ENCODE measurements at places on chromosomes 7 and 10. TPM values are rescaled to one million over a fixed set of nuclear protein-coding genes. Genes with fewer than 3 reads are reported as not detected.

DNA sequence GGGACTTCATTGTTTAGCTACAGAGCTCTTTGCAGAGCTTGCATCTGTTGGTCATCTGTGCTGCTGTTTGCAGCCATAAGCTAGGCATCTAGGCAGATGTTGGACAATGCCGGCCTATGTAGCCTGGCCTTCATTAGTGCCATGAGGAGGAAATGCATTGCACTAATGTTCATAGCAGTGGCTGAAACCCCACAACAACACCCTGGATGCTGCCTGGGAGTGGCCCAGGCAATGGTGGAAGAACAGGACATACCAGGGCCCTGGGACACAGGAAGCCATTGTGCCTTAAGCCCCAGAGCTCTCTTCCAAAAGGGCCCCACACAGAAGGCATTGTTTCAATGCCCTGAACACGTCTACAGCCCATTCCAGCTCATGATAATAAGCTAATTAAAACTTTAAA lies 131.5 kb upstream of the LYZL1 start:
- H3K4me3 ChIP-seq = no peak overlapping the region
- no peak for DNase-seq
- H3K4me1 ChIP-seq = no peaks in the 10 kb centered on the region

- H3K4me3 ChIP-seq = no peak overlapping the region
- DNase-seq = no peak
- no peak overlapping the region for H3K27ac ChIP-seq
- H3K36me3 ChIP-seq = no peaks in the 10 kb centered on the region
Observed at GRCh38 chr10:70599791-70600190, 2.8 kb downstream of the PRF1 start.

The ZNF862 gene
- total RNA-seq = 10.4 TPM

GRCh38 chr10:62001898-62002297 lies 100.4 kb downstream of the ARID5B start:
- no peak overlapping the region for H3K27ac ChIP-seq
- no peak overlapping the region for H3K4me3 ChIP-seq
- no peaks in the 10 kb centered on the region for H3K36me3 ChIP-seq
- no peaks in the 10 kb centered on the region for H3K27me3 ChIP-seq

The TASOR2 gene
- total RNA-seq = 39.9 TPM

The DCLRE1A gene
- total RNA-seq = 5.1 TPM

- H3K36me3 ChIP-seq = no peaks in the 10 kb centered on the region
- DNase-seq = no peak
Observed at GRCh38 chr10:31147210-31147608, 115.5 kb upstream of the ZNF438 start.

The FAM241B gene
- total RNA-seq = 5.3 TPM

DNA sequence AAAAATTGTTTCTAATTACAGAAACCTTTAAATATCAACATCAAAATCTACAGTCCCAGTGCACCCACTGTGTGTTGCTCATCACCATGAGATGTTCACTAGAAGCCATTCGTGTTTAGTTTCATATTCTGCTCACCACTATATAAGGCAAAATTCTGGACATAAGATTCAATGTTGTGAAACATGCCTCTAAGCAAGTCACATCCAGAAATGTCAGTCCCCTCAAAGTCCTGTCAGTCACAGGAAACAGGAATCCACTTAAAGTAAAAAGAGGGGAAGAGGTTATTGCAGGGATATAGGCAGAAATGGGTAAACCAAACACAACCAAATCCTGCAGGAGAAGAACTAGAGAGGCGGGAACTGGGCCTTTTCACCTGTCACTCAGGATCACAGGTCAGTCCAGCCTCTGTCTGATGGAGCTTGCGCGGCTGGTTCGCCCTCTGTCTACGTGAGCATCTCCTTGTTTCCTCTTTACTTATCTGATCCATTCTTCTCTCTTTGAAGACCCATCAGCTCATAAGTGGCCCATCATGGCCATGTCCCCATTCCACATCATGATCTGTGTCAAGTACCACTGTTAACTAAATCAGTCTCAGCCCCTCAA lies 58.4 kb downstream of the MYPN start:
- H3K4me1 ChIP-seq = peaks cover 8% of the 10 kb centered on the region
- H3K27me3 ChIP-seq = no peaks in the 10 kb centered on the region
- H3K36me3 ChIP-seq = peaks cover 41% of the 10 kb centered on the region
- no peak overlapping the region for H3K4me3 ChIP-seq
- no peak overlapping the region for H3K27ac ChIP-seq

The NUTM2B gene
- 0.52 TPM for total RNA-seq

- H3K36me3 ChIP-seq = no peaks in the 10 kb centered on the region
- H3K4me1 ChIP-seq = peaks cover 9% of the 10 kb centered on the region
- DNase-seq = no peak
- H3K4me3 ChIP-seq = no peak overlapping the region
Observed at GRCh38 chr7:28088032-28088431, 92.6 kb downstream of the JAZF1 start.

GRCh38 chr10:11270135-11270857 lies 252.6 kb downstream of the CELF2 start:
- peaks cover 47% of the 10 kb centered on the region for H3K36me3 ChIP-seq
- H3K27me3 ChIP-seq = no peaks in the 10 kb centered on the region
- peak overlapping the region; percentile 54 for H3K27ac ChIP-seq
- peak; percentile 85 for DNase-seq
- peak overlapping the region; percentile 1 for H3K4me3 ChIP-seq

DNA sequence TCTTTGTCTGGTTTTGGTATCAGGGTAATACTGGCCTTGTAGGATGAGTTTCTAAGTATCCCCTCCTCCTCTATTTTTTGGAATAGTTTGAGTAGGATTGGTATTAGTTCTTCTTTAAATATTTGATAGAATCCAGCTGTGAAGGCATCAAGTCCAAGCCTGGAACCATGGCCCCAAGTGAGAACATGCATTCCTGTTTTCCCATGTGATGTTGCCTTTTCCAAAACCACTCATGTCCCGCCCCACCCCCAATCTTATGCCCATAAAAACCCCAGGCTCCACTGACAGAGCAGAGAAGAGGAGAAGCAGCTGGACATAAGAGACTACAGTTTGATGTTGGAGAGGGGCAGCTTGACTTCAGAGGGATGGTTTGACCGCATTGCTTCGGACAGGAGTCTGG lies 71.2 kb downstream of the MINPP1 start:
- no peaks in the 10 kb centered on the region for H3K36me3 ChIP-seq
- DNase-seq = no peak
- no peak overlapping the region for H3K27ac ChIP-seq
- H3K4me1 ChIP-seq = no peaks in the 10 kb centered on the region
- no peak overlapping the region for H3K4me3 ChIP-seq
- H3K27me3 ChIP-seq = peaks cover 17% of the 10 kb centered on the region

DNA sequence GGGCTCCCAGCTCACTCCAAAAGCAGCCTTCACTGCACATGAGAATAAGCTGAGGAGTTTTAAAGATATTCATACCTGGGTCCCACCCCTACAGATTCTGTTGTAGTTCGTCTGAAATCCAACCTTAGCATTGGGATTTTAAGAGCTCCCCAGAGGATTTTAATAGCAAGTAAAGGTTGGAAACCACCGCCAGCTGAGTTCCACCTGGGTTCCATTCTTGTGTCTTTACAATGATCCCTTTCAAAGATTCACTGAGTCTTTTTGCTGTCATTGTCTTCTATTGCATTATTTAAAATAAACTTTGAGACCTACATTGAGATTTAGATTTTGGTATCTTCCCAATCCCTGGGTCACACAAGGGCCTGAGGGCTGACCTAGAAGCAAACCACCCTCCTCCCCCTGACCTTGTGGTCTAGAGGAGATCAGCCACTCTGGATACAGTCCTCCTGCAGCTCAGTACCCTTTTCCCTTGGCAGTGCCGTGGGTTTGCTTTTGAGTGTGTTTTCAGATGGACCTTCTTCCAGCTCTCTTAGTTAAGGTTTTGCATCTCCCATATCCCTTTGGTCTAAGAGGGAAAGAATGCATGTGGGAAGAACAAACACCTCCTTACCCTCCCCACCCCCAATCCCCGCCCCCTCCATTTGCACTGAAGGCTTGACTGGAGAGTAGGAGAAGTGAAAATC lies 22.6 kb upstream of the SIRT1 start:
- DNase-seq = no peak
- no peaks in the 10 kb centered on the region for H3K36me3 ChIP-seq
- no peaks in the 10 kb centered on the region for H3K4me1 ChIP-seq

DNA sequence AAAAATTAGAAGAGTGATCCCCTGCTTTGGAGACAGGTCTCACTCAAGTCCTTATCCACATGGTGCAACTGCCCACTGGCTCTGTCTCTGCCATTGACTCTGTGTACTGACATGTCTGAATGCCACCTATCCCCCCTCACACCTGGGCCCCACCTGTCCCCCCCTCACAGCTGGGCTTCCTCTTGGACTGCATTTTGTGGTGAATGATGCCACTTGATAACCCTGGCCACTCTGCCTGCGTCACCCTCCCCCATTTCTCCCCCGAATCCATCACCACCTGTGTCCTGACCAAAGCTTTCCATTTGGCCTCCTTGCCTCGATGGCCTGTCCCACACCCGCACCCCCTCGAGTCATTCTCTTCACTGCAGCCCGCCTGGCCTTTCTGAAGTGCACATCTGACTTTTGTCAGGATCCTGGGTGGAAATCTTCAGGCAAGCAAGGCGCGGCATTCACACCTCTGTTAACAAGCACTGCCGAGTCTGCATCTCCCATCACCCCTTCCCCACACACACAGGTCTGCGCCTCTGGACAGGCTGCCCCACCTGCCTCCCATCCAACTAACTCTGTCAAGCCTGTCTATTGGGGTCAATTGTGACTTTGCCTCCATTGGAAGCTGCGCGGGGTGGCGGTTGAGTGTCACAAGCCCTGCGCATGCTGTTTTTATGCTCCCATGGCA lies 175.3 kb upstream of the KLF14 start:
- H3K27me3 ChIP-seq = no peaks in the 10 kb centered on the region
- no peak for DNase-seq
- no peaks in the 10 kb centered on the region for H3K36me3 ChIP-seq
- no peak overlapping the region for H3K4me3 ChIP-seq
- H3K27ac ChIP-seq = peak overlapping the region; percentile 92

GRCh38 chr10:114990586-114990985 lies 52.6 kb downstream of the TRUB1 start:
- no peaks in the 10 kb centered on the region for H3K4me1 ChIP-seq
- H3K4me3 ChIP-seq = no peak overlapping the region
- no peak overlapping the region for H3K27ac ChIP-seq

GRCh38 chr7:143038635-143039034 lies 11.7 kb upstream of the OR9A2 start:
- no peaks in the 10 kb centered on the region for H3K4me1 ChIP-seq
- no peak for DNase-seq
- no peak overlapping the region for H3K27ac ChIP-seq
- no peaks in the 10 kb centered on the region for H3K36me3 ChIP-seq
- no peaks in the 10 kb centered on the region for H3K27me3 ChIP-seq

DNA sequence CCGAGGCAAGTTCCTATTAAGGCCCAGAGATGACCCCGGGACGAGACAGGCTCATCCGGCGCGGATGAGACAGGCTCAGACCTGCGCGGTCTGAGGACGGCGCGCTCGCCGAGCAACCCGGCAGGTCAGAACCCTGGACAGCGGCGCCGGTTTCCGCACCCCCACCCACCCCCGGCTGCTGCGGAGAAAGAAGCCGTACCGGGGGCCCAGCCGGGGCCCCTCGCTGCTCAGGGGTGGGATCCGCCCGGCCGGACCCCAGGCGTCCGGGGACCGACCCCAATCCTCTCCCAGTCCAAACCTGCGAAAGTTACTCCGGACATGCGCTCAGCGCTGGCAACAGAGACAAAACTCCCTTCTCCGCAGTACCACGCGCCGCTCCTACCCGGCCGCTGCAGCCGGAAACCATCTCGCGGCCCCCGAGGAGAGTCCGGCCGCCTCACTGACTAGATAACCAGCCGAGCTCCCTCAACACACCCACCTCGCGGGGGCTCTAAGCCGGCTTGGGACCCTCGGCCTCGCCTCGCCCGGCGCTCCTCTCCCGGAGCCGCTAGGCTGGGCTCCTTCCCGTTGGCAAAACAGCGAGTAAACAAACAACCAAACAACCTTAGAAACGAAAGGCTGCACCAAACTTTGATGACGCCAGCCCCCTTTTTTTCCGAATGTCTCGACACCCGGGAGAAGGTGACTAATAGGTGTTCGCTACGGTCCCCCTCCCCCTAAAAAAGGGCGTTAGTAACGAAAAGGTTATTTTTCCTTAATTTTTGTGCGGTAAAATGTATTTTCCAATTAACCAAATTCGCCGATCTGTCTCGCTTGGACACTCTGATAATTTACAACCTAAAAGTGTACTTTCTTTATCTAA lies 2.3 kb upstream of the DRGX start:
- no peaks in the 10 kb centered on the region for H3K36me3 ChIP-seq
- peaks cover 40% of the 10 kb centered on the region for H3K4me1 ChIP-seq
- DNase-seq = peak; percentile 55
- H3K27ac ChIP-seq = no peak overlapping the region

DNA sequence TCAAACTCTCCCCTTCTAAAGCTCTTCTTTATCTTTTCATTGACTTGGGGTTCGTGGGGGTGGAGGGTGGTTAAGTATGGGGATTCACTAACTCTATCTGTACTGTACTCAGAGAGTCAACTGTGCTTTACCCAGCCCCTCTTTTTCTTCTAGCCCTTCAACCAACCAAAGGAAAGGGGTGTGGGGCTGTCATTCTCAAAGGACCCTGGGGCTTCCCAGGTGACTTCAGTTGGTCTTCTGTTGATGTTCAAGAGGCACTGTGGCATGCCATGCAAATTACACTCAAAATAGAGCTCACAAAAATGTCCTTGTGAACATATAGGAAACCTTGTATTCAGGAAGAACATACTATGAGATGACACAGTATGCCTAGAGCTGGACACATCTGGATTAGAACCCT lies 16.9 kb upstream of the RHOBTB1 start:
- no peak overlapping the region for H3K27ac ChIP-seq
- no peak for DNase-seq
- H3K4me1 ChIP-seq = peaks cover 14% of the 10 kb centered on the region

DNA sequence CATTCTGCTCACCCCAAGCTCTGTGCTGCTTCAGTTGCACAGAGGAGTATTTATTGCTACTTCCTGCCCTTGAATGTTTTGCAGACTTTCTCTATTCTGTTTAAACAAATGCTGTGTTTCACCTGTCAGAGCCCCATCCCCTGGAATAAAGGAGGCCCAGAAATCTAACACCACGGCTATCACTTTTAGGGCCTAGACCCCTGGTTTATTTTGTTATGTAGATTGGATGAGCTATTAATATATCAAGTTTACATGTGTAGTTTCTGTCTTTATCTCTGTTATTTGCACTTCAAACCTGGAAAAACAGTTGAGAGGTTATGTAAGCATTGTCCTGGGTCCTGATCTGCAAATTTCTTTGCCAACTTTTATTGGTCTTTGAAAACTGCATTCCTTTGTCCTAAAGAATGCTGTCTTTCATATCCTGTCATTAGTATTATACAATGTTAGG lies 630.1 kb downstream of the PARD3 start:
- no peak for DNase-seq
- no peaks in the 10 kb centered on the region for H3K27me3 ChIP-seq
- H3K36me3 ChIP-seq = no peaks in the 10 kb centered on the region

The HGF gene
- 2.3 TPM for total RNA-seq

The PLAC9 gene
- 34.3 TPM for total RNA-seq

The FZD8 gene
- total RNA-seq = 6.6 TPM

Data from left ventricle myocardium inferior (tissue), 1 donor.